ENCODE measurements at places on chromosomes 6 and 20.

GRCh38 chr6:72758901-72759300 lies 137.0 kb downstream of the KCNQ5 start:
- DNase-seq, result no peak

DNA sequence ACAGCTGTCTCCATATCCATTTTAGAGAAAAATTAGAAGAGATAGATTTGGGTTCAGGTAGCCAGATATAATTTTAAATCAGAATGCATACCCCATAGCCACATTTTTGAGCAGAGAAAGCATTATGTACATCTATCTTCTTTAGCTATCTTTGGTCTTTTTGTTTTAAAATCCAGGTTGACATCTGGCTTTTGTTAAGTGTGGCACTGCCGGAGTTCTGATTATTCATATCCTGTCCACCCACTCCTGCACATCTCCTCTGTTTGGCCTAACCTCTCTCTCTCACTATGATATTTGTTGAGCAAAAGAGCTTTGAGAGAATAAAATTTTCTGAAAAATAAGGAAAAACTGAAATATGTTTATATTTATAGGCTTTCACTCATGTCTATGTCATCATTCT lies 189.7 kb downstream of the PACRG start:
- DNase-seq, result peak; percentile 52

- DNase-seq, result no peak
Measured at GRCh38 chr6:14770040-14770439, 475.8 kb upstream of the JARID2 start.

DNA sequence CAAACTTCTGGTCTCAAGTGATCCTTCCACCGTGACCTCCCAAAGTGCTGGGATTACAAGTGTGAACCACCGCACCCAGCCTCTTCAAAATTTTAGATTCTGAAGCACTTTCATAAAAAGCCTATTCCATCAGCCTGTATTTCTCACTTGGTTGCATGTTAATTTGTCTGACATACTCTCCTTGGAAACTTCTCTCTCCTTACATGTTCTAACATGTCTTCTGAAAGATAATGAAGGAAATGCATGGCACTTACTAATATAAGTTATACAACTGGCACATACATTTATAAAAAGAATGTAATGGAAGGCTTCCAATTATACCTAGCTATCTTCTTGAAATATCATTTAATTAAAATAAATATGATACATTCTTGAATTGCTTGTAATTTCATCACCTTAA lies 597.5 kb downstream of the TBC1D32 start:
- no peak for DNase-seq

- peak; percentile 93 for DNase-seq
Measured at GRCh38 chr20:20017001-20017843, at the start of gene NAA20. NAA20 (plus strand) TSS chr20:20017362; CDS start chr20:20017397, 35 bp downstream.

DNA sequence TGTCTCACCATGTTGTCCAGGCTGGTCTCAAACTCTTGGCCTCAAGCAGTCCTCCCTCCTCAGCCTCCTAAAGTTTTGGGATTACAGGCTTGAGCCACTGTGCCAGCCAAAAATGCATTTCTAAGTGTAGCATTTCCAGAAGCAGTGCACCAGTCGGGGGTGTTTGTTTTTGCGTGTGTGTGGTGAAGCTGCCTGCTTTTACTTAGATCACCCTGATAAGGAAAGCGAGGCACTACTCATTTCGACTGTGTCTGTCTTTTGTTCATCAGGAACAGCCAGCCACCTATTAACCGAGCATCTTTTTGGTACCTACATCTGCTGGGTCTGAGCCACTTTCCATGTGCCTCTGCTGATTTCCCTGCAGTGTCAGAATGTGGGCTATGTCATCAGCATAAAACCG lies 18.7 kb downstream of the SIRT5 start:
- no peak for DNase-seq

Data from astrocyte of the spinal cord (primary cell).